Upper lobe of right lung (tissue), 1 donor: ENCODE measurements at places on chromosomes 6 and 20. TPM values are rescaled to one million over a fixed set of nuclear protein-coding genes. Genes with fewer than 3 reads are reported as not detected.

Gene SMAP1
- total RNA-seq: 25.0 TPM

GRCh38 chr6:45496085-45496433 is 118.3 kb upstream of the SUPT3H start:
- no peak for DNase-seq

Gene TPBG
- total RNA-seq: 12.4 TPM

- DNase-seq: no peak
Observed at GRCh38 chr6:16876201-16876600, 114.9 kb upstream of the ATXN1 start.

Gene TRIM31
- total RNA-seq: 0.35 TPM

Gene PROKR2
- not detected for total RNA-seq
